ENCODE measurements at places on chromosomes 11 and 22. TPM values are rescaled to one million over a fixed set of nuclear protein-coding genes. Genes with fewer than 3 reads are reported as not detected.

PRG3 gene
- not detected for total RNA-seq

GRCh38 chr22:23067023-23067650 lies 3.2 kb upstream of the GNAZ start:
- no peak overlapping the region for H3K27ac ChIP-seq
- DNase-seq = peak; percentile 2
- H3K27me3 ChIP-seq = peaks cover 28% of the 10 kb centered on the region
- no peak overlapping the region for H3K4me3 ChIP-seq

CKAP5 gene
- 84.4 TPM for total RNA-seq

GRCh38 chr22:30290342-30291057 lies 1.2 kb upstream of the CASTOR1 start:
- H3K27ac ChIP-seq = no peak overlapping the region
- H3K36me3 ChIP-seq = peaks cover 16% of the 10 kb centered on the region
- peaks cover 3% of the 10 kb centered on the region for H3K27me3 ChIP-seq
- no peak for DNase-seq
- H3K4me1 ChIP-seq = peaks cover 10% of the 10 kb centered on the region

DNA sequence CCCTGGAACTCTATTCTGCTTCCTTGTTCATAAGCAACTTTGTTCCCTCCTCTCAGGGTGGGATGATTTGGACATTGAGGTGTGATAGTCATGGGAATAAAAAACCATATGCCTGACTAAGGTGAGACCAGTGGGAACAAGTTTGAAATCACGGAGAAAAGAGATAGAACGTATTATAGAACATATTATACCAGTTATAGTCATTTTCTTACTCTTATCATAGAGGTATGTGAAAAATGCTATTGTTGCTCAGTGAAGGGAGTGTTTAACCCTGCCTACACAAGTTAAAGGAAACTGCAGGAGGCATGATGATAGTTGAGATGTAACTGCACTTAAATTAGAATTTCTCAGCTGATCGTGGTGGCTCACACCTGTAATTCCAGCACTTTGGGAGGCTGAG lies 15.5 kb downstream of the OR6Q1 start:
- DNase-seq = no peak
- H3K4me1 ChIP-seq = no peaks in the 10 kb centered on the region
- H3K27ac ChIP-seq = no peak overlapping the region
- H3K4me3 ChIP-seq = no peak overlapping the region
- no peaks in the 10 kb centered on the region for H3K27me3 ChIP-seq

DNA sequence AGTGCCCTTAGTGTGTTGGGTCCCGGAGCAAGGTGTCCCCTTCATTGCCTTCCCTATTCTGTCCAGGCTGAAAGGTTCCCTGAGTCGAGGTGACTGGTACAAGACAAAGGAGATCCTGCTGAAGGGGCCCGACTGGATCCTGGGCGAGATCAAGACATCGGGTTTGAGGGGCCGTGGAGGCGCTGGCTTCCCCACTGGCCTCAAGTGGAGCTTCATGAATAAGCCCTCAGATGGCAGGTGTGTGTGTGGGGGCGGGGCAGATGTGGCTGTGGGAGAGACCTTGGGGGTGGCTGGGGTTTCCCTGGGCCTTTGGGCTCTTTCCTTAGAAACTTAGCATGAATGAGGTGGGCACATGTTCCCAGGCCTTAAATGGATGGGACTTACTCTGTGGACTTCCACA lies 1.8 kb downstream of the NDUFV1 start:
- no peak for DNase-seq
- H3K4me1 ChIP-seq = peaks cover 17% of the 10 kb centered on the region
- H3K36me3 ChIP-seq = peaks cover 18% of the 10 kb centered on the region
- H3K4me3 ChIP-seq = peak overlapping the region; percentile 6
- no peak overlapping the region for H3K27ac ChIP-seq

- H3K27me3 ChIP-seq = peaks cover 17% of the 10 kb centered on the region
- no peak for DNase-seq
- H3K4me1 ChIP-seq = no peaks in the 10 kb centered on the region
- H3K36me3 ChIP-seq = peaks cover 22% of the 10 kb centered on the region
- H3K4me3 ChIP-seq = no peak overlapping the region
- no peak overlapping the region for H3K27ac ChIP-seq
Observed at GRCh38 chr22:43216738-43217137, 29.8 kb upstream of the TTLL12 start.
